ENCODE measurements at places on chromosomes 2 and 18.

DNA sequence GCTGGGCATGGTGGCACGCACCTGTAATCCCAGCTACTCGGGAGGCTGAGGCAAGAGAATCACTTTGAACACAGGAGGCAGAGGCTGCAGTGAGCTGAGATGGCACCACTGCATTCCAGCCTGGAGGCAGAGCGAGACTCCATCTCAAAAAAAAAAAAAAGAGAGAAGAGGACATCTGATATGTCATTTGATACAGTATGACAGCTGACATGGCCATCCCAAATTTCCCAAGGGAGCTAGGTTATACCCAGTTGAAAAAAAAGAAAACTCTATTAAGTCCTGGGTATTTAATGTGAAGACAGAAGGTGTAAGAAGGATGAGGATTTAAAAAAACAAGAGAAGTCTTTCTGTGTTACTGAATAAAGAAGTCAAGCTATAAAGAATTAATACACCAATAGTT is 23.3 kb downstream of the CLASP1 start:
- DNase-seq, result no peak

DNA sequence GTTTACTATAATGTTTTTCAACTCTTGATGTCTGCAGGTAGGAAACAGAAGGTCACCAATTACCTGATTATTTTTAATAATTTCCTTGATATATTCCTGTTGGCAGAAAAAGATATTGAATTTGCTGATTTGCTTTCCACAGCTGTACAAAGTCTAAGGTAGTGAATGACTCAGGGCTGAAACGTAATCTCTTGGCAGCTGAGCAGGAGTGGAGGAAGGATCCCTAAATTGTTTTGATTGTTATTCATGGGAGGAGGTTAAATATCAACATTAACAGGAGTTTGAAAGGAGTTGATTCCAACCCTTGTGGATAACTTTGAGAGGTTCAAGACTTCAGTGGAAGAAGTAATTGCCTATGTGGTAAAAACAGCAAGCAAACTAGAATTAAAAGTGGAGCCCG is 345.2 kb upstream of the SLC8A1 start:
- no peak for DNase-seq

- no peak for DNase-seq
These were observed 362.5 kb upstream of the TNP1 start for GRCh38 chr2:217222309-217222910.

GRCh38 chr2:9313443-9313842 is 106.8 kb downstream of the ASAP2 start:
- no peak for DNase-seq

DNA sequence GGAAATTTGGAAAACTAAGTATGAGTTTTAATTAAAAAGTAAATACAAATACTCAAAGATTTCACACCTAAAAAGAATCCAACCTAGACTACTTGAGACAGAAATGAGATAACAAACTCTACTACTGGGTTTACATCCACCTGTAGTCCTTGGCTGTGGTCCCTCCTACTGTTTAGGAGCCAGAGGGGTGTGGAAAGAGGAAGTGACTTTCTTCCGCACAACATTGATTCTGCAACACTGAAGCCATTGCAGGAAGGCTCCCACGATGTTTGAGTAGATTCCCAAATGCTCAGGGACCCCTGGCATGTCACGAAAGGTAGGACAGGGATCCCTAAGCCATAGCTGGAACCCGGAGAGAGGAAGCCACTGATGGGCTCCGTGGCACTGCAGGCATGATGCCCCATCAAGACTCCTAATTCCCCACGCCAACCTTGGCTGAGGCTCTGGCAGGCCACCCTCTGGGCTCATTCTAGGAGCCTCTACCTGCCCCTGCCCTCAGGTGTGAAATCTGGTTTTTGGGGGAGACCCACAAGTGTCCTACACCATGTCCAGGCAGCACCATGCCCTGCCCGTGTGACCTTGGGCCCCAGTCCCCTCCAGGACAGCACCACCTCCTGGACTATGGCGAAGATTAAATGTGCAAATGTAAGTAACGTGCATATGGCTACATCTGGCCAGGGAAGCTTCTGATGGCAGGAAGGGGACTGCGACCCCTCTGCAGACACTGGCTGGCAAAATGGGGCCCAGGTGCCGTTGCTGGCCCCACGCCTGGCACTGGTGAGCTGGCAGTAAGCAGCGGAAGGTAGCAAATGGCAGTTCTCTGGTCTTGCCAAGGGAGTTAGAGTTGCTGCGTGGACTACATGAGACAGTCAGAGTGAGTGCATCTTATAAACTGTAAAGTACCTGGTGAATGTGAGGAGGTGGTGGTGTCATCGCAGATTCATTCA is 38.2 kb upstream of the MAL start:
- DNase-seq, result no peak

DNA sequence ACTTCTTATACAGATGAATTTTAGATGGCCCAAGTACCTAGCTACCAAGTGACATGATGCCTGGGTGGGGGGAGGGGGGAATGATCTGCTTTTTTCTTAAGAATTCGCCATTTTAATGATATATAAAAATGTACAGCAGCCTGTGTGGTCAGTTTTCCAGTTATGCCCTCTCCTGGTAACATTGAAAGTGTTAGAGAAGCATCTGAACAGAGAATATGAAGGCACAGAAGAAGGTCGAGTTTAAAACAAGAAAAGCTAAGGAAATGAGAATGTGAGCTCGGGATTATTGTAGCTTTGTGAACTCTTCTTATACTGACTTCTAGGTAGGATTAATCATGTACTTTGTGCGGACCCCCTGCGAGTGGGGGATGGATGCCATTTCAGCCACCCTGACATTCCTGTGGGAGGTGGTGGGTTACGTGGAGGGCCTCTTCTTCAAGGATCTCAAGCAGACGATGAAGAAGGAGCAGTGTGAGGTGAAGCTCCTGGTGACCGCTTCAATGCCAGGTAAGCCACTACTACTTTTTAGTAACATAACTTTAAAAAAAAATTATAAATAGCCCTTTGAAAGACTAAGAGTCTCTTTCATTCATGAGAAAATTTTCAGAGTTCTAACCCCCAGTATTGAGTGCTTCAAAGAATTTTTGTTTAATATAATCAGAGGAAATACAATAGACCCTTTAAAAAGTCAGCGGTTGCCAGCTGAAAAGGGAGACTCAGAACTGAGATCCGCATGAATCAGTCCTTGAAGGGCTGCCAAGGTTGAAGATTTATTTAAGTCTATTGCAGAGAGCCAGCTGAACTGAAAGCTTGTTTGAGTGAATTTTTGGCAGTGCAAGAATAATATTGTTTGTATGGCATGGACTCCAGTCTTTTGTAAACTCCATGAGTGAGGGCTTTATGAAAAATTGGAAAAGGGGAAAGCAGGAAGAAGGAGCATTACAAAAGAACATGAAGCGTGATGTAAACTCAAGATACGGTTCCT is 68.6 kb upstream of the RPE start:
- no peak for DNase-seq

DNA sequence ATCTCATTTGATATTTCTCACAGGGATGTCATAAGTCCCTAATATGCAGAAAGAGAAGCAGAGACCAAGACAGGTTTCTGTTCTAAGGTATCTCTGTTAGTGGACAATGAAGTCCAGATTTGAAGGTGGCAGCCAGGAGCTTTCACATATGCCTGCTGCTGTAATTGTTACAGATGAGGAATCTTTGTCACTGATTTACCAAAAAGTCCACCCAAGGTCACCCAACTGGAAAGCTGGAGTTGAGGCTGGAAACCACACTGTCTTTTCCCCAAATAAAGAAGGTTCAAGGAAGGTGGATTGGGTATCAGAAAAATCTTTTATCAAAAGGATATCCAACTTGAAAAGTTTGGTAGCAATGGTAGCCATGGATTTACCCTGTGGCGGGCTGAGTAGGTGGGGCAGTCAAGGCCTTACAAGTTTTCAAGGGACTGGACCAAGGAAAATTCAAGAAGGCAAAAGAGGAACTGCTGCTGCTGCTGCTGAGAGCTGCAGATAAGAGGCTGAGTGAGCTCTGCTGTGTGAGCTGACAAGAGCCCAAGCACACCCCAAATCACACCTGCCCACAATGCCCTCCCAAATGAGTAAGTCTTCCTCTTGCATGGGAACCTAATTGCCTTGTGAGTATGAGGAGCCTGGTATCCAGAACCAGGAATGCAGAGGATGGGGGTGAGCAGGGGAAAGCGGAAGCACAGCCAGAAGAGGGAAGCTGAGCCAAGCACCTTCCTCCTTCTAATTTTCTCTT is 241.2 kb downstream of the ANAPC1 start:
- no peak for DNase-seq

- DNase-seq, result no peak
These were observed 125.2 kb upstream of the LYPD1 start for GRCh38 chr2:132795220-132795619.

GRCh38 chr2:53826587-53827397 is 33.0 kb downstream of the GPR75 start:
- DNase-seq, result no peak

DNA sequence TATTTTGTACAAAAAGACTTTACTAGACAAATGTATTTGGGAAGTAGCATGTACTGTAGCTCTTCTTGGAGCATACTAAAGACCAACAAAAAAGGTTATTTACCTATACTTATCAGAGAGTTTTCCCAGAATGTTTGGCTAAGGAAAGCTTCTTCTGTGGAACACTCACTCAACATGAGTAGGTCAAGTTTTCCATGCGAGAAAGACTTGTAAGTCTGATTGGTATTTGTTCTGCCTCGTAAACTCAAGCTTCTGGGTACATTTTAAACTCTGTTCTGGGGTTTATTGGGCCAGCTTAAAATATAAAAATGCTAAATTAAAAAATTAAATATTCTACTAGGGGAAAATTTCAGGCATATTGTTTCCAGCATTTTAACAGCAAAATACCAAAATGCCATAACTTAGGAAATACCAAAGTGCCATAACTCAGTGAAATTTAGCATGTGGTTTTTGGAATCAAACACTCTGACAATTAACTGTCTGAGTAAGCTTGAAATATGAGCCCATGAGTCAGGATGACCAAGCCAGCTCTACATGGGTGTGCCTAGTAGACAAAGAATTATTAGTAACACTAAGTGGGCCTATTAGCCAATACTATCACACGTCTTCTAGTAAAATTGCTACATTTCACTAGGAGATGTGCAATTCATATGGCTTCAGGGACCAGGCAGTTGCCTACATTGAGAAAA is 47.3 kb upstream of the SERPINE2 start:
- no peak for DNase-seq

DNA sequence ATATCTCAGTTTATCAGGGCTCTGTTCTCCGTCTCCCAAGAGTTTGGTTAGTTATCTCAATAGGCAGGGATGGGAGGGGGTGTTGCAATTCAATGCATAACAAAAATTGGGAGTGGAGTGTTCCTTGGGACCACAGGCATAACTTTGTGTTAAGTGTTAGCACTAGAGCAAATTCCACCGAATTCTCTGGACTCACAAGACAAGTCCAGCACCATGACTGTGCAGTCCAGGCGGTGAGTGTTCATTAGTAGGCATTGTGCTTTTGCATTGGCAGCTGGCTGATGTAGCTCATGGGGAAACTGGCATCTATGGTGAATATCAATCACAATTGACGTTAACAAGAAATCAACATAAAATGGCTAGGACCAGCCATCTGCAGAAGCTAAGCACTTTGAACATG is 79.0 kb upstream of the CABLES1 start:
- no peak for DNase-seq

- no peak for DNase-seq
These were observed 938.1 kb upstream of the SLC39A10 start for GRCh38 chr2:194718881-194719280.

GRCh38 chr2:3628241-3628679 is 29.7 kb upstream of the ALLC start:
- no peak for DNase-seq

DNA sequence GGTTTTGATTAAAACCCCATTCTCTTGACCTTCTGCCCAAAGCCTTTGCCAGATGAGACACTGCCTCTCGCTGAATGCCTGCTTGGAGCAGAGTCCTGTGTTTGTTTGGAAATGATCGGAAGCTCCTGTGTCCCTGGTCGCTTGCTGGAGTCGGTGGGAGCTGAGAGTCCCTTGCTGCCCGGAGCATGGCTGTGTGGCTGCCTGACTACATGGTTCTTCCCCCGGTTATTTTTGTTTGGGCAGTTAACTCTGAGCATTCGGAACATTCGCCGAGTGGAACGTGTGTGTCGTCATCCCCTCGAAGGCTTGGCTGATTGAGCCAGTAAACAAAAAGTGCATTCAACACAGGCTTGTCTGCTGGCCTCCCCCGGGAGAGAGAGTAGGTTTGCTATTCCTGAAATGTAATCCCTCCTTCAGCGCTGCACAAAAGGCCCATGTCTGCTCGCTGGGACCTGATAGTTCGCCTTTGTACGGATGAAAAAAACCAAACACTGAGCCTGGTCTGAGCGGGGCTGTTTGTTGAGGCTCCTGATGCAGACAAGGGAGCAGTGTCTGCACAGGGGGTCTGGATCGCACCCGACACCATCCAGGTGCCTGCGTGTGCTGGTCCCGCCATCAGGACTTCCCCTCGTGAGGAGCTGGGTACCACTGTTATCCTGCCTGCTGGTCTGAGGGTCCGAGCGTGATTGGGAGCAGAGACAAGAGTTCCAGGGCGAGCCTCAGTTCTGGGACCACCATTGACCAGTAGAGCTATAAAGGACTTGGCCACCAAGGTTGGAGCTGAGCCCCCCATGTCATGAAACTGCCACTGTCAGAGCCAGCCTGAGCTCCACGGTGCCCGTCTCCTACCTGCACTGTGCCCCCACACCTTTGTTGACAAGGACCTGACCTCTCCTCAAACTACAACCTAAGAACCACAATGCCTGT is 83.8 kb downstream of the AGAP1 start:
- no peak for DNase-seq

- DNase-seq, result no peak
These were observed 9.8 kb downstream of the KIF1A start for GRCh38 chr2:240810199-240810598.

GRCh38 chr2:173002751-173003541 is 72.7 kb upstream of the MAP3K20 start:
- no peak for DNase-seq

DNA sequence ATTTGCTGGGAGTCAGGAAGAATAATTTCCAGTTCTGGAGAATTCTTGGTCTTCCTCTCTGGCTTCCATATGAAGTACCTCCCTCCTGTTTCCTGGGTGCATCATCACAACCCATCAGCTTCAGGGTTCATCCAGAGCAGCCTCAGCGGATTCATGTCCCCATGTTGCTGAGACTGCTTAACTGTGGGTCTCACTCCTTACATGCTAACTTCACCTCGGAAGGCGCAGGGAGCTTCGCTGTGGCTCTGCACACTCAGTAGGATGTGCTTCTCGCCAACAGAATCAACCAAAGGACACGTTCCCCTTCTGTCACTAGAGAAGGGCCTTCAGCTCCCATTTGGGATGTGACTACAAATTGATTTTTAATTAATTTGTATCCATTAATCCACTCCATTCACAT is 24.2 kb downstream of the FBLN7 start:
- DNase-seq, result no peak

- DNase-seq, result no peak
These were observed 68.6 kb downstream of the BARD1 start for GRCh38 chr2:214740867-214741395.
